ENCODE measurements at places on chromosomes 2 and 18. TPM values are rescaled to one million over a fixed set of nuclear protein-coding genes. Genes with fewer than 3 reads are reported as not detected.

The TNS1 gene
- 18.3 TPM for total RNA-seq

The CD28 gene
- total RNA-seq, result not detected

The TMEM169 gene
- total RNA-seq, result 0.45 TPM

The AKAIN1 gene
- total RNA-seq, result not detected

The TTN gene
- under 0.01 TPM for total RNA-seq

The GAL3ST2 gene
- not detected for total RNA-seq

The NFATC1 gene
- total RNA-seq, result 2.7 TPM

The GPC1 gene
- 135 TPM for total RNA-seq

The UBXN2A gene
- total RNA-seq, result 7.7 TPM

The SCYGR4 gene
- total RNA-seq, result not detected

The ANKRD62 gene
- not detected for total RNA-seq

The ZBTB7C gene
- not detected for total RNA-seq

The TXNL1 gene
- total RNA-seq, result 58.5 TPM

The RAB17 gene
- total RNA-seq, result under 0.01 TPM

The LYPD1 gene
- total RNA-seq, result 0.34 TPM

The ALK gene
- not detected for total RNA-seq

The STEAP3 gene
- total RNA-seq, result 30.8 TPM

The CTDP1 gene
- 16.0 TPM for total RNA-seq

The ICA1L gene
- total RNA-seq, result 3.1 TPM

The CD8B gene
- not detected for total RNA-seq

The IL18RAP gene
- total RNA-seq, result not detected

The LCT gene
- not detected for total RNA-seq

The CAB39 gene
- 38.5 TPM for total RNA-seq

The UBR3 gene
- total RNA-seq, result 10.4 TPM

The PCARE gene
- total RNA-seq, result not detected

The ALLC gene
- total RNA-seq, result not detected
